ENCODE measurements at places on chromosomes 16 and 17.

DNA sequence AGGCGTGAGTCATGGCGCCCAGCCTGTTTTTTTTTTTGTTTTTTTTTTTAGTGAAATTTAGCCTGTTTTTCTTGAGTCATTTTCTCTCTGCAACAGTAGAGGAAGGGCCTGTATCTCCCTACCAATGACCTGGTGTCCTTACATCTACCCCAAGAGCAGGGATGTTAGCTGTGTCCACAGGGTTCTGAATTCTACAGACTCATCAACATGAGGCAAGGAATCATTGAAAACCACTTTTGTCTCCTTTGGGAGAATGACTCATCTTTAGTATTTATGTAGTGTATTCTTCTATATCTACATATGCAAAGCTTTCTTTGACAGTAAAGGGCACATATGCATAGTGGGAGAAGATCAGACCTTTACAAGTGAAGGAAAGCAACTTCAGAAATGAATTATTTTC, 105.3 kb downstream of the SPECC1 start:
- no peak for DNase-seq

- no peak for DNase-seq
These were observed 19.1 kb downstream of the NPTX1 start for GRCh38 chr17:80457236-80457856.

DNA sequence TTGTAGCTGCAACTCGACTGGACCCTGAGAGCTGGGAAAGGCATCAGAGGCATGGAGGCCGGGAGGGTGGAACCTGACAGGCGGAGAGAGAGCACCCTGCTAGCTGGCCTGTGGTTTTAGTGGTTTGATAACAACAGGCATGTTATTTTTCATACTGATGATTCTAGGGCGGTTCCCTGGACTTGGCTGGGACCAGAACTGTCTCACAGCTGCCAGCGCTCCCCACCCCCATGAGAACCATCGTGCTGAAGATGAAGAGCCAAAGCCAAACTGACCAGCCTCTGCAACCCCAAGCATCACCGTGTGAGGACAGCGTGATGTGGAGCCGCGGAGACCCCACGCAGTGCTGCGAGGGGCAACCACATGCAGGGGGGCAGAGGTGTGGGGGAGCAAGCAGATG, 28.5 kb downstream of the MXRA7 start:
- no peak for DNase-seq

GRCh38 chr17:36527621-36528250, 6.9 kb downstream of the MYO19 start:
- no peak for DNase-seq

- DNase-seq = no peak
These were observed 24.3 kb upstream of the B4GALNT2 start for GRCh38 chr17:49108318-49108717.

GRCh38 chr17:68587847-68588246, 13.3 kb downstream of the FAM20A start:
- DNase-seq = no peak

GRCh38 chr16:4101421-4102219, 14.6 kb downstream of the ADCY9 start:
- no peak for DNase-seq

- DNase-seq = no peak
These were observed 8.7 kb upstream of the PRPF8 start for GRCh38 chr17:1693339-1693738.

GRCh38 chr17:77875051-77875780, 83.3 kb upstream of the TNRC6C start:
- no peak for DNase-seq
